ENCODE measurements at places on chromosomes 12 and 14.

DNA sequence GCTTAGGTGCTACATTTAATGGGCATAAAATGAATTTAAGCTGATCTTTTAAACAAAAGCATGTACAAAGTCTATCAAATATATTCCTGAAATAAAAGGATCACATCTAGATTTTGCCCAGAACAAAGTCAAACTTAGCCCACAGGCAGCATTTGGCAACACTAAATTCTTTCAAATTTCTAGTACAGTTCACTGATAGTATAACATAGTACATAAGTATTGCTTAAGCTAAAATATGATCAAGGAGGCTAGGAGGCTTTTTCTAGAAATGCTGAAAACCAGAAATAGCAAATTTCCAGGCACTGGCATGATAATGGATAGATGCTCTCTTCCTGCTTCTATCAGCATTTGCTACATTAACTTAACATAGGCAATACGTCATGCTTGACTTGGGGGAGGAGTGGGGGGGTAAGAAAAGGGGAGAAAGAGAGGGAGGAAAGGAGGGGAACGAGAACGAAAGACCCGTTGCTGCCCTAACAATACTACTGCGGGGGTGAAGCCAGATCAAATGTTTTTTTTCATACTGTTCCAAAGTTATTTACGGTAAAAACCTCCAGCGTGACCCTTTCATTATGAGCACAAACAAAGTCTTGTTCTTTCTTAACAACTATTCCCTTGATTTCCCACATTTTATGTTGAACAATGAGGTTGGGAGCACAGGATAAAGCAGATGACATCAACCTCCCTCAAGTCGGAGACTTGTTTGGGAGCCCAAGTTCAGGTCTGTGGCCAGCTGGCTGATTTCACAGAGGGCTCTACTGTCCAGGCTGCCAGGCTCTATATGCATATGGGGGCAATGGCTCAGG is 10.6 kb downstream of the TMED10 start:
- no peak for DNase-seq

GRCh38 chr12:109531411-109531810 is 41.9 kb downstream of the MMAB start:
- DNase-seq = no peak

DNA sequence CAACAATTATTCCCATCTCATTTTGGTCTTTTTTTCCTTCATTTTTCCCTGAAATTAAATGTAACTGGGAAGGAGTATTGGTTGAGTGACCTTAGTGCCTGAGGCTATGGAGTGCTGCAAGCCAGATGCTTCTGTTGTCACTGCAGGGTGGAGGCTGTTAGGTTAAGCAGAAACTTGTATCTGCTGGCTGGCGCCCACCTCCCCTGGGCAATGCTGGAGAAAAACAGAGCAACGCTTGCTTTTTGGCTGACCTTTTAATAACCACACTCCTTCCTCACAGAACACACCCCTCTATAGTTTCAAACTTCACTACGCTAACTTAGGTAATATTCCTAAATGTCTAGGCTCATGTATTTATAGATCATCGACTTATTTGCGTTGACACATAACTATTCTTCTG is 583.5 kb upstream of the NOVA1 start:
- no peak for DNase-seq

DNA sequence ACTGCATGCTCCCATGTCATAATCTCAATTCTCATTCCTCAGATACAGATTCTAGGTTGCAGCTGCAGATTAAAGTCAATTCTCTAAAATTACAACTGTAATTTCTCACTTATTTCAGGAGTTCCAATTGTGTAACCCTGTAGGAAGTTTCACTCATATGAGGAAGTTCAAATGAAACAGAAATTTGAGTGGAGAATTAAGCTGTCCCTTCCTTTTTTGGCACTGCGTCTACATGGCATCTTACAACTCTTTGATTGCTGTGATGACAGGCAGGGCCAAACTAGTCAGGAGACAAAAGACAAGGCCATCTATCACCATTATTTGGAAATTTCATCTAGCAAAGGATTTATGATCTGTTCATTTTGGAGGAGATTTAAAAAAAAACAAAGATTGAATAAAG is 13.3 kb upstream of the GRIP1 start:
- DNase-seq = no peak

DNA sequence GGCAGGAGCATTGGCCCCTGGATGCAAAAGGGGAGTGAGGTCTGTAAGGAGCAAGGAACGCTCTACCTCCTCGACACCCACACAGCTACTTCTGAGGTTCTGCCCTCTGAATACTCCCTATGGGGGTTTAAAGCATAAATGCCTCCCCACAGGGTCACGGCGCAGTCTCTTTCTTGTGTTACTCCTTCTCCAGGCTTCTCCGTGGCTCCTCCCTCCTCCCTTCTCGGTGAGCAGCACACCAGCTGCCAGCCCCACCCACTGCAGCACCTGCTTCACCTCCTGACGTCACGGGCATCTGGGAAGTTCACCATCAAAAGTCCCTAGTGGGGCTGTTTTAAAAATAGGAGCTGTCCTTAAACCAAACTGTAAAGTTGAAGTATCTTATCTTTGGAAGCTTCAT is 67.3 kb downstream of the SPTB start:
- DNase-seq = peak; percentile 70

GRCh38 chr12:123102781-123103503 is 47.9 kb downstream of the PITPNM2 start:
- DNase-seq = peak; percentile 53

GRCh38 chr12:109134186-109134917 is 18.0 kb downstream of the ACACB start:
- peak; percentile 66 for DNase-seq

DNA sequence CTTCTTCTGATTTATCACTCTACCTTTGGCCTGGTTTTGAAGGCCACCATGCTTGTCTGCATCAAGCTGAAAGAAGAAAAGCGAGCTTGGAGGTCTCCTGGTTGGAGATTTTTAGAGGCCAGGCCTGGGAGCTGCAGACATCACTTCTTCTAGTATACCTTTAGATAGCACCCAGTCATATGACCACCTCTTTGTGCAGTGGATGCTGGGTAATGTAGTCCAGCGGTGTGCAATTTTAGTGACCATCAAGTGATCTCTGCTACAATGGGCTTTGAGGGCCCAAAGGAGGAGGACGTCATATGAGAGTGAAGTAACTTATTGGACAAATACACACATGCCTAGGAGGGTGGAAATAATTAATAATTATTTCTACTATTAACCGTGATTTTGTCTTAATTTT is 15.2 kb upstream of the WNT5B start:
- DNase-seq = no peak

DNA sequence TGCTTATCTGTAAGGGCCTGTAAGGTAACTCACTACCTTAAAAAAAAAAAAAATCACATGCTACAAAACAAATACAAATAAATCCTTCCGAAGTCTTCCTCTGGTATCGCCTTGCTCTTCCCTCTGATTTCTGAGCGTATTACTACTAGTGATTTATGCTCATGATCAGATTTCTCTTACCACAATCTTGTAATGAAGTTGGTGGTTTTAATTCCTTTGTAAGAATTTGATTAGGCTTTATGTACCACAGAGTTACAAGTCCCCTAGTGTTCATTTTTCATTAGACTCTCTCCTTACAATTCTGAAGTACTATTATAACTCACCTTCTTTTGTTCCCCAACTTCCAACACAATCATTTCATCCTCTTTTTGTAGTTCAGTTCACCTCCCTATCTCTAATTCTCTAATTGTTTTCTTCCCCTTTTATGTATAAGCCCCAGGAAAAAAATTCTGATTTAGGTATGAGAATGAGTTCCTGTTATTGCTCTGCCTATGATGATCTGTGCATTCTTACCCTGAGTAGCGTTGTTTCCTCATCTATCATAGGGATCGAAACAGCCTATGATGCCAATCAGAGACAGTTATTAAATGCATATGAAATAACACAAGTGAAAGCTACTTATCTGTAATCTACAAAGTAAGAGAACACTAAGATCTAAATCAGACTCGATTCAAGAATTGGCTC is 81.5 kb downstream of the EPS8 start:
- no peak for DNase-seq

DNA sequence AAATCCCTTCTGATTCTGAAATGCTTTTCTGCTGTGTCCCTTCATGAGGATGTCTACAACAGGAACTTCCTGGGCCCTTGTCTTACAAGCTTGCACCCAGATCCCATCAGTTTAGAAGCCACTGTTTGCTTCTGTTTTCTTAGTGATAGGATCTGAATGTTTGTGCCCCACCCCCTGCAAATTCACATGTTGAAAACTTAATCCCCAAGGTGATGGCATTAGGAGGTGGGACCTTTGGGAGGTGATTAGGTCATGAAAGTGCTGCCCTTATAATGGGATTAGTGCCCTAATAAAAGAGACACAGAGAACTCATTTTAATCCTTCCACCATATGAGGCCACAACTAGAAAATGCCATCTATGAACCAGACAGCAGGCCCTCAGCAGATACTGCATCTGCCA is 36.0 kb upstream of the GNPNAT1 start:
- DNase-seq = no peak

DNA sequence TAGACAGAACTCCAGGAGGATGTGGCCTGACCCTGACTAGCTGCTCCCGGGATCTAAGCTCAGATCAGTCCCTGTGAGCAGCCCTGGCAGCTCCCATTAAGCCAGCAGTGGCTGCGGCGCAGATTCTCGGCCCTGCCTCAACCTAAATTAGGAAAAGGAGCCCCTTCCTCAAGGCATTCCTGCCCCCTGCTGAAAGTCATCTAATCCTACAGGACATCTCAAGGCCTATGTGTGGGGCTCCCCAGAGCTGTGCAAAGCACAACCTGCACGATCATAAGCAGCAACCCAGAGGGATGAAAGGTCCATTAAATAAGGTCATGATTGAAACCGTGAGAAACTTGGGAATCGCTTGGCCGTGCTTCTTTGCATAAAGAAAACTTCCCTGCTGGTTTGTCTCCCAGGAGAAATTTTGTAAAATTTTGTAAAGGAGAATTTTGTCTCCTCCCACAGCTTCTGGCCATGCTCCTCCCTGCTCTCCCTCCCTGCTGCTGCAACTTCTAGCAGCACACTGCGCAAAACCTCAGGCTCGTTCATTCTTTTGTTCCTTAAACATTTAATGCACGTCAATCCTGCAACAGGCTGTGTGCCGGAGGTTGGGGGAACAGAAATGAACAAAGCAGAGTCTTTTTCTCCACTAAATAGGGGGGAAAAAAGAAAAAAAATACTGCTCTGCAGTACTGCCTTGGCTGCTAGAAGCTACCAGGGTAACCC is 96.6 kb upstream of the SLC35F4 start:
- no peak for DNase-seq

DNA sequence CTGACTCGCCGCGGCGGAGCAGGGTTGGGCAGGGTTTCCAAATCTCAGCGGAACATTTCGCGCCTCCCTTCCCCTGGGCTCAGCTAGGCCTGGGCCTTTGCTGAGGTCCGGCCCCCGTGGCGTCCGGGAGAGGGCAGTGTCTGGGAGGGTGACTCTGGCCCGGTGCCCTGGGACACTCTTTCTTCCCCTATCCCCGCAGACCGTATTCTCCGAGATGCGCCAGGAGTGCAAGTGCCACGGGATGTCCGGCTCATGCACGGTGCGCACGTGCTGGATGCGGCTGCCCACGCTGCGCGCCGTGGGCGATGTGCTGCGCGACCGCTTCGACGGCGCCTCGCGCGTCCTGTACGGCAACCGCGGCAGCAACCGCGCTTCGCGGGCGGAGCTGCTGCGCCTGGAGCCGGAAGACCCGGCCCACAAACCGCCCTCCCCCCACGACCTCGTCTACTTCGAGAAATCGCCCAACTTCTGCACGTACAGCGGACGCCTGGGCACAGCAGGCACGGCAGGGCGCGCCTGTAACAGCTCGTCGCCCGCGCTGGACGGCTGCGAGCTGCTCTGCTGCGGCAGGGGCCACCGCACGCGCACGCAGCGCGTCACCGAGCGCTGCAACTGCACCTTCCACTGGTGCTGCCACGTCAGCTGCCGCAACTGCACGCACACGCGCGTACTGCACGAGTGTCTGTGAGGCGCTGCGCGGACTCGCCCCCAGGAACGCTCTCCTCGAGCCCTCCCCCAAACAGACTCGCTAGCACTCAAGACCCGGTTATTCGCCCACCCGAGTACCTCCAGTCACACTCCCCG is 3.0 kb downstream of the WNT1 start:
- DNase-seq = no peak

DNA sequence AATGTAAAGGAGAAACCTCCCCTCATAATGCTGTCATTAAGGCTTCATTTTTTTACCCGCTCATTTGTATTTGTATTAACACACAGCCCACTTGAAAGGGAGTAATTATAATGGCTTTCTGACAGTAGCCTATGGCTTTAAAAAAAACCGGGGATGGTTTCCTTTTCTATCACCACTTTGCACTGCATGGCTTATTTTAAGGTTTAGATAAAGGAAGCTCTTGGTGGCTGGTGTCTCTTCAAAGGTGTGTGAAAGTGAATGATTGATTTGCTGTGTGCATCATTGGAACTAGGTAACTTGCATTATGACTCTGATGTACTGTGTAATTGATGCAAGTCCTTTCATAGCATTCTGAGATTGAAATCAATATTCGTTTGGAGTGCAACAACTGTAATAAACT is 80.7 kb downstream of the NPAS3 start:
- no peak for DNase-seq

GRCh38 chr14:94728950-94729349 is 41.0 kb downstream of the GSC start:
- no peak for DNase-seq

- no peak for DNase-seq
Measured at GRCh38 chr12:49942512-49942893, 8.0 kb upstream of the AQP2 start.

GRCh38 chr12:130747867-130748740 is 32.0 kb upstream of the RIMBP2 start:
- peak; percentile 43 for DNase-seq

- no peak for DNase-seq
Measured at GRCh38 chr14:71646518-71646917, 285.7 kb upstream of the RGS6 start.

DNA sequence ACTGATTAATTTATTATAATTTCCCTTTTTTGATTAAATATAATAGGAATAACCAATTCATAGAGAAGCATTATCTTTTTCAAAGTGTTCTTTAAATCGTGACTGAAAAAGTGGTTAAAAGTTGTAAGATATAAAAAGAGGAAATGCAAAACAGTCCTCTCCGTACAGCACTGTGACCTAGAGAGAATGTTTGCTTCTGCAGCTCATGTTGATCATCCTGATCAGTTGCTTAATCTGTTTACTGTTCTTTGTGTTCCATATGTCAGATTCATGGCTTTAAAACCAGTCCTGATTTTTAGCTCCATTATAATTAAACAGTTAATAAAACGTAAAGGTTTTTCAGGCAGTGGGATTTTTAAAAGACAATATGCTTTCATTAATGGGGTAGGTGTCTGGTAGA is 4.7 kb downstream of the TTC8 start:
- no peak for DNase-seq

DNA sequence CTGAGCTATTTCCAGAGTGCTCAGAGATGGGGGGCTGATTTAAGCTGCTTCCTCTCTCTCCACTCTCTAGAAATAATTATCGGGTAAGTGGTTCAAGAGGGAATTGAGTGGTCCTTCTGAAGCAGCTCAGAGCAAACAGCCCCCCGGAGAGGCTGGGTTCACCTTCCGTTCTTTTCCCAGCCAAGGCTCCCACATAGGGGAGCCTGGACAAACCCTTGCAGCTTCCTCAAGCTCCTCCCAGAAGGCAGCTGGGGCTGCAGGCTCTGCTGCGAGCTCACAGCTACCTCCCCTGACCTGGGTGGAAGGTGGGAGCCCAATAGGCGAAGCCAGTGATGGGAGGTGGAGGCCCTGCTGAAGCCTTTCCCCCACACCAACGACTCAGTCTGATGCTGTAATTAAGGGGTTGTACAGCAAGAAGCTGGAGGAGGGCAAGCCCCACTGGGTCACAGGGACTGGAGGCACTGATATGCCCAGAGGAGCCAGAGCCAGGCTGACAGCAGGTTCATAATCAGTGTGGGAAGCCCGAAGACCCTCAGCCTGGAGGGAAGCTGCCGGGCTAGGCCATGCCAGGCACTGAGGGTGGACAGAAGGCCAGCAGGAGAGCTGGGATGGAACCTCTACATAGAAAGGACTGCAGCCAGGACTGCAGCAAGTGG is 52.4 kb downstream of the ARL6IP4 start:
- DNase-seq = no peak
